ENCODE measurements at places on chromosomes 2 and 18.

DNA sequence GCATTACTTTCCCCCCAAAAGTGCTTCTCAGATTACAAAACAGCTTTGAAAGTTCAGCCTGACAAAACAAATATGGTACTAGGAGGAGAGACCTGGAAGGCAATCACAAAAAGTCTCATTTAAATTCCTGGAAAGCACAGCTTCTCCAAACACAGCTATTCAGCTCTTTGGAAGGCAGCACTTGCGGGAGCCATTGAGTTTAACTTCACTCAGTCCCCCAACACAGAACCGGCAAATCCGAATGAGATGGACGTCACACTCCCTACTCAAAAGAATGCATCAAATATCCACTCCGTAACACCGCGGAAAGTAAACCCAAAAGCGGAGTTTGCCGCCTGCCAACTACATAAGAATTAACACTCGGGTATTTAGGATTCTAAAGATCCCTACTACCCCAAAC is 638 bp downstream of the ST6GAL2 start:
- peaks cover 33% of the 10 kb centered on the region for H3K27me3 ChIP-seq
- H3K4me1 ChIP-seq = peaks cover 43% of the 10 kb centered on the region
- H3K4me3 ChIP-seq = peak overlapping the region; percentile 83
- no peak overlapping the region for H3K27ac ChIP-seq
- no peak for DNase-seq

- no peak overlapping the region for H3K4me3 ChIP-seq
- no peaks in the 10 kb centered on the region for H3K4me1 ChIP-seq
- DNase-seq = no peak
- H3K36me3 ChIP-seq = peaks cover 15% of the 10 kb centered on the region
- peaks cover 3% of the 10 kb centered on the region for H3K27me3 ChIP-seq
These were observed 123.0 kb upstream of the THUMPD2 start for GRCh38 chr2:39902103-39902502.

DNA sequence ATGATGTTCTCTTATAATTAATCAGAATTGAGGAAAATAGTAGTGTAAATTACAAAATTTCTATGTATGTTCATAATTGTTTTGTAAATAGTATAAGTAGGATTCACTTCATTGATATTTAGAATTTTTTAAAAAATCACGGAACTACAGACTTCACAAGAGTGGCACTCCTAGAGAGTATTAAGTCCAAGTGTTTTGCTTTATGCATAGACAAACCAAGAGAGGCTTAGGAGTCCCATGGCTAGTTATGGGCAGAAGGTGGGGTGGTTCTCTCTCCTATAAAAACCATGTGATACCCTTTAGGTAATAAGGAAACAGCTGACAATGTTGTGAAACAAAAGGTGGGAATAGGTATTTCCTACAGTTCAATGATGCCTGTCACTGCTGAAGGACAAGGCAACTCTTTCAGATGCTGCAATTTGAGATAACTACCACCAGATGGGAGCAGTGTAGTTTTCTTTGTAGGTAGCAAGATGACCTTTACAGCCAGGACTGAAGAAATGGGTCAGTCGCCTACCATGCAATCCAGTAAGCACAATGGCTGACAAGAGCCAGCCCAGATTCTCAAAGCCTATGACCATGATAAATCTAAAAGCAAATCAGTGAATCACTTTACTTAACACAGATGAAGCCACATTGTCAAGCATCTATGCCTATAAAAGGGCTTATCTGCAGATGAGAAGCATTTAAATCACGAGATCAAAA is 83.9 kb downstream of the AAK1 start:
- H3K27me3 ChIP-seq = no peaks in the 10 kb centered on the region
- no peak overlapping the region for H3K4me3 ChIP-seq
- H3K4me1 ChIP-seq = peaks cover 4% of the 10 kb centered on the region
- H3K27ac ChIP-seq = peak overlapping the region; percentile 50
- no peaks in the 10 kb centered on the region for H3K36me3 ChIP-seq

DNA sequence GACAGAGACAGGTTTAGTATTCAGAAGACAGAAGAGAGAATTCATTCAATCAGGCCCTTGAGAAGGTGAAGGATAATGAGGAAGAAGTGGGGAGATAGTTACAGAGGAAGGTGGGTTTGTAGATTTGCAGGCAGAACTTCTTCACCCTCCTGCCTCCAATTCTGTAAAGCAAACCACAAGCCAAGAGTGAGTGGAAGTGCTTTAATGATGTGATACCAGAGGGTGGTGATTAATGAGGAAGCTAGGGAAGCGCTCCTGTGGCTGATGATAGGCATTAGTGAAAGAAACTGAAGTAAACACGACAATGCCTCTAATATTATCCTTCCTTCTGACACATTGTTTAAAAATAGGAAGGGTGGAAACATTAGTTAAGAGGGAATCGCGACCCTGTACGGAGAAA is 78.2 kb downstream of the CAPN13 start:
- H3K4me1 ChIP-seq = peaks cover 5% of the 10 kb centered on the region
- no peak overlapping the region for H3K27ac ChIP-seq
- H3K36me3 ChIP-seq = no peaks in the 10 kb centered on the region

- no peaks in the 10 kb centered on the region for H3K27me3 ChIP-seq
- no peaks in the 10 kb centered on the region for H3K36me3 ChIP-seq
- H3K4me1 ChIP-seq = peaks cover 19% of the 10 kb centered on the region
- H3K4me3 ChIP-seq = peak overlapping the region; percentile 26
These were observed 135.6 kb upstream of the ZNF236 start for GRCh38 chr18:76686737-76687231.

DNA sequence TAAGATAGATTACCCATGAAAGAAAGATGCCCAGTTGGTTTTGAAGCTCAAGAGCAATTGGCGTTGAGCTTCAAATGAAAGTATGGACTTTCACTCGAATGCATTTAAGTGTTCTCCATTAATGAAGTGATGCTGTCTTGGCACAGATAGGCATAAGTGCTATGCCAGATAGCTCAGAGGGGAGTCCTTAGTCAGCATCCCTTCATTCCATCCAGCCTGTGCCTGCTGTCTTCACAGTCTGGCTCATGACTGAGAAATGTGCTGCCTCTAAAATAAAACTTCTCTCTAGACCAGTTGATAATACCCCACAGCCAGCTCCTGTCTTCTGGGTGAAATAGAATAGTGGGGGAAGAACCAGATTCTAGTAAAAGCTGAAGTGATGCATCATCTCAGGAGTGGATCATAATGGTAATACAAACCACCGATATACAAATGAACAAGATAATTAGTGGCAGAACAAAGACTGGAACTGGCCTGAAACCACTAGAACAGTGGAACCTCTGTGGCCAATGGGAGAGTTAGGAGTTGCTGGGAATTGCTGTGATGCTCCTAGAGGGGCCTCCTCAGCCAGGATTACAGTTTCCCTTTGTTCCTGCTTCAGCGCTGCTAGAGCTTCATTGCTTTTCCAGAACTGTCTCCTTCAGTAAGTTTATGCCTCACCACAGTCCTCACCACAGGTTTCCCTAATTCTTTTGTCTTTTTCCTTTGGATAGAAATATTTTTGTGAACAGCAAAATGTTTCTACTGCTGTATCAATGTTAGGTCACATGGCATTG is 359.3 kb downstream of the KIAA1328 start:
- H3K4me1 ChIP-seq = no peaks in the 10 kb centered on the region
- no peak overlapping the region for H3K27ac ChIP-seq
- H3K4me3 ChIP-seq = no peak overlapping the region

DNA sequence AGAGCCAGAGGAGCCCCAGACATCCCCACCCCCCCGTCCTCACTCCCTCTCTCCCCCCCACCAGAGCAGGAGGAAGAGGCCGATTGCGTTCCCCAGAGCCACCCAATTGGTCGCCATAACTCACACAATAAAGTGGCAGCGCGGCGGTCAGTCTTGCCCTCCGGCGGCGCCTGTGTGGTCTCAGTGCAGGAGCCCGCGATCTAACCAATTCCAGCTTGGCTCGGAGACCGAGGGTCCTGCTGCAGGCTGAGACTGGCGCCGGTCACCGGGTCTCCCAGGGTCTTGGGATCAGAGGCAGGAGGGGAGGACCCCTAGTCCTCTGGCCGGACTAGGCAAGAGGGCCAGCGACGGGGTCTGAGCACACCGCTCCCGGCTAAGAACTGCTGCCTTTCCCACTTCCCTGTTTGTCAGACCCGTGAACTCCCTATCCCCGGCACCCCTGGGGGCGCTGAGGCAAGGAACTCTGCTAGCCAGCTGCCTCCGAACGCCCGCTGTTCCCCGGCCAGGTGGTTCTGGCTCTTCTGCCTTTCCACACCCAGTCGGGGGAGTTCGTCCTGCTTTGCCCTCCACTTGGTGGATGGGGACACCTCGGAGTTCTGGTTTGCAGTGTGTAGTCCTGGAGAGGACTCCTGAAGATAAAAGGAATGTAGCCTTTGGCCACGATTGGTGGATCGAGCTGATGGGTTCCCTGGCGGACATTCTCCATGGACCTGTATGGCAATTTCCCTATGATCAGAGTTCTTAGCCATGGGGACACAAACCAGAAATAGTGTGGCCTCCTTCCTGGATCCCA is 1.0 kb upstream of the HOXD12 start:
- no peaks in the 10 kb centered on the region for H3K36me3 ChIP-seq
- peak; percentile 49 for DNase-seq
- peaks cover 99% of the 10 kb centered on the region for H3K27me3 ChIP-seq
- H3K27ac ChIP-seq = no peak overlapping the region
- H3K4me1 ChIP-seq = peaks cover 62% of the 10 kb centered on the region

DNA sequence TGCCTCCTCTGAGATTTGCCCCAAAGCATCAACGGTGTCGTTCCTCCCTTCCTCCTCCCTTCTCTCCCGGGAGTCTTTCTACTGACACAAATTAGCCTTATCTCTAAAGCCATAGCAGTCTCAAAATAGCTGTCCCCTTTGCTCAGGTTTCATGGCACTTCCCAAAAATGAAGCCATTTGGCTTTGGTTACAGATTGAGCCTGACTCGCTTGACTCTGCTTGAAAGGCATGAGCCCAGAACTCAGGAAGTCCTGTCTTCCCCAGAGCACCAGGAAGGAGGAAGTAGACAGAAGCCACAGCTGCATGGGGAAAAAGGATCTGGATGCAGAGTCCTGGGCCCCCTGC is 234.4 kb upstream of the RGPD4 start:
- H3K27me3 ChIP-seq = no peaks in the 10 kb centered on the region
- no peak for DNase-seq
- H3K27ac ChIP-seq = no peak overlapping the region
- H3K4me1 ChIP-seq = peaks cover 6% of the 10 kb centered on the region

- peaks cover 15% of the 10 kb centered on the region for H3K4me1 ChIP-seq
- no peaks in the 10 kb centered on the region for H3K27me3 ChIP-seq
- DNase-seq = no peak
- H3K4me3 ChIP-seq = no peak overlapping the region
- no peak overlapping the region for H3K27ac ChIP-seq
These were observed 67.2 kb upstream of the SMAD7 start for GRCh38 chr18:49017813-49018553.

DNA sequence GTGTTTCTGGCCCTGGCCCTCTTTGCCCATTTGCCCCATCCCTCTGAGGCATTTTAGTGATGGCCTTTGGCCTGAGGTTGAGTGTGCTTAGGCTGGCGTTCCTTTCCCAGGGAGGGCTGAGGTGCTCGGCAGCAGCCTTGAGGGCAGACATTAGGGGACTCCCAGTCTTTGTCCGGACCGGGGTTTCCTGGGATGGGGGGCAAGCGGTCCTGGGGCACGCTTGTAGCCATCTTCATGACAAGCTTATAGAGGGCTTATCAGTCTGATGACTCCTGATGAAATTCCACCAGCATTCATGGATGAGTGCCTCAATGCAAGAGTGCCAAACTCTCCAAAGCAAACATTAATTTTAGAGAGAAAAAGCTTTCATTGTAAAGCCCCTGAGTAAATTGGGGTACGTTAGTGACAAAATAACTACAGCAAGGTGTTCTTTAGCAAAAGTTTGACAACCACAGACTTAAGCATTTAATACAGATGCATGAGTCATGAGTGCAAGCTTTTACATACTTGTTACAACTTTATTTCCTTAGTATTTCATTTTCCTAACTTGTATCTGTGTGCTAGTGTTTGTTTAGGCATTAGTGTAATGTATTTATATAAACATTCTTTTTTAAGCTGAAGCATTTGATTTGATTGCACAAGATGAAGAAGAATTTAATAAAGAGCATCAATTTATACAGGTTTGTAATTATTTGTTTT is 45.6 kb downstream of the CEP192 start:
- no peaks in the 10 kb centered on the region for H3K27me3 ChIP-seq
- H3K36me3 ChIP-seq = peaks cover 24% of the 10 kb centered on the region
- no peak for DNase-seq
- no peak overlapping the region for H3K4me3 ChIP-seq
- no peak overlapping the region for H3K27ac ChIP-seq
- no peaks in the 10 kb centered on the region for H3K4me1 ChIP-seq

GRCh38 chr2:62738981-62739936 is 33.7 kb downstream of the EHBP1 start:
- H3K27me3 ChIP-seq = no peaks in the 10 kb centered on the region
- DNase-seq = no peak
- no peak overlapping the region for H3K27ac ChIP-seq
- no peaks in the 10 kb centered on the region for H3K36me3 ChIP-seq
- no peak overlapping the region for H3K4me3 ChIP-seq

- no peaks in the 10 kb centered on the region for H3K36me3 ChIP-seq
- DNase-seq = no peak
- peaks cover 3% of the 10 kb centered on the region for H3K4me1 ChIP-seq
- no peaks in the 10 kb centered on the region for H3K27me3 ChIP-seq
These were observed 144.8 kb upstream of the VWC2L start for GRCh38 chr2:214265991-214266489.

GRCh38 chr2:226665306-226665831 is 134.3 kb downstream of the IRS1 start:
- no peak overlapping the region for H3K27ac ChIP-seq
- H3K27me3 ChIP-seq = no peaks in the 10 kb centered on the region
- DNase-seq = no peak
- H3K36me3 ChIP-seq = peaks cover 3% of the 10 kb centered on the region
- no peak overlapping the region for H3K4me3 ChIP-seq

DNA sequence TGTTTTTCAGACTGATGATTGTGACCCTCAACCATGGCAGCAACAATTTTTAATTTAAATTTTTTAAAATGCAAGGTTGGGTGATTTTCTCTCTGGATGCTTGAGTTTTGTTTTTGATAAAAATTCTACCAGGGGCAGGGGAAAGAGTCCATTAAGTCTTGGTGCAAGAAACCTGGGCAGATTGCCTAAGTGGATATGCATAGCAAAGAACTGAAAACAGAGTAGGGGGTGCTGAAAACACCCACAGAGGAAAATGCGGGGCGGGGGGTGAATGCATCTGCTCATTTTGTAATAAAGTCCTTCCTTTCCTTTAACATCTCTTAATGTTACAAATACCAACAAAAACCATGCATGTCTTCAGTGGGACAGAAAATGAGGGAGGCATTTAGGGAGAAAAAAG is 138.0 kb downstream of the NEDD4L start:
- no peaks in the 10 kb centered on the region for H3K36me3 ChIP-seq
- DNase-seq = no peak
- peaks cover 45% of the 10 kb centered on the region for H3K4me1 ChIP-seq
- no peak overlapping the region for H3K4me3 ChIP-seq

Data from WTC11 (cell line).